ENCODE measurements at places on chromosomes 4 and X.

DNA sequence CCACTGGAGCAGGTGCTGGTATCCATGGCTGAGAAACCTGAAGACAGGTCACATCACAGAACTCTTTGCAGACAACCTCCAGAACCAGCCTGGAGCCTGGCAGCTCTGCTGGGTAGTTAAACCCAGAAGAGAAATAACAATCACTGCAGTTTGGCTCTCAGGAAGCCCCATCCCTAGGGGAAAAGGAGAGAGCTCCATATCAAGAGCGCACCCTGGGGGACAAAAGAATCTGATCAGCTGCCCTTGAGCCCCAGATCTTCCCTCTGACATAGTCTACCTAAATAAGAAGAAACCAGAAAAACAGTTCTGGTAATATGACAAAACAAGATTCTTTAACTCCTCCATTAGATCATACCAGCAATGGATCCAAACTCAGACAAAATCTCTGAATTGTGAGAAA lies 823.2 kb upstream of the FRG1 start:
- DNase-seq = no peak

DNA sequence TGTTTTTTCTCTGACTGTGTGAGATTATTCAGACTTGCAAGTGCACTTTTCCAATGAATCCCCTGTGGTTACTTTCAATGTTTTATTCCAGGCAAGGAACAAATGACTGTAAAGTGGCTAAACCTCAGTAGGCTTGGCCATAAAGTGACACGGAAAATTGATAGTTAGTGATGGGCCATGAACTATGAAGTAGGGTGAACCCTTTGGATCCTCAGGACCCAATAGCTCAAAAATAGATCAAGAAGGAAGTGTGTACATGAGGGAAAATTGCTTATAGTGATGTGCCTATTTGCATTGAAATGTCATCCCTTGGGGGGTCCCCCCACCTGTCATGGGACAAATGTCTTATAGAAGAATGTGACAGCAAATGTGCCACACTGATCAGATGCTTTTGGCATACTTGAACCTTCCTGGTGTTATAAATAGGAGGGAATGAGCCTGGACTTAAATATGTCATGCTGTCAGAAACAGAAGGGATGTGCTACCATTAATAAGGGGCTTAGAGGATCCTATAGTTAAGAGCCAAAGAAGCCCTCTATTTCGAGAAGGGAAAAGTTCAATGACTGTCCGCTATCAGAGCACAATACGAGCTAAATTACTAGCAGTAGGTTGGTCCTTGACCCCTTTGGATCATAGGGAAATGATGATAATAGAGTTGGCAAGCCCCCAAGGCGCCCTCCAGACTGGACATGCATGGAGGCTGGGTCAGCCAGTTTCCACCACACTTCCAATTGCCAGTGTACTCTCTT lies 30.3 kb downstream of the SLC16A2 start:
- no peak for DNase-seq

- no peak for DNase-seq
Observed at GRCh38 chr4:172998527-172999469, 169.8 kb upstream of the GALNT7 start.

GRCh38 chr4:87419578-87420249 lies 2.7 kb upstream of the NUDT9 start:
- DNase-seq = no peak

DNA sequence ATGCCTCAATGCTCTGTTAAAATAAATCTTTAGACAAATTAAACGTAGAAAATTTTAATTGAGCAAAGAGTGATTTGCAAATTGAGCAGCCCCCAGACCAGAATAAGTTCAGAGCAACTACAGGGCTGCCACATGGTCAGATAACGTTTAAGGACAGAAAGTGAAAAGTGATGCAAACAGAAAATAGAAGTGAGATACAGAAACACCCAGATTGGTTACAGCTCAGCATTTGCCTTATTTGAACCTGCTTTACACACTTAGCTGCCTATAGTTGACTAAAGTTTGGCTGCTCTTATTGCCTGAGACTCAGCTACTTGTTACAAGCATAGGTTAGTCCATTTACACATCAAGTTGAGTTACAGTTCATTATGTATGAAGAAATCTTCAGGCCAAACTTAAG lies 1800.8 kb upstream of the PCDH10 start:
- no peak for DNase-seq

- no peak for DNase-seq
Observed at GRCh38 chr4:26022346-26023202, 108.6 kb downstream of the SMIM20 start.

DNA sequence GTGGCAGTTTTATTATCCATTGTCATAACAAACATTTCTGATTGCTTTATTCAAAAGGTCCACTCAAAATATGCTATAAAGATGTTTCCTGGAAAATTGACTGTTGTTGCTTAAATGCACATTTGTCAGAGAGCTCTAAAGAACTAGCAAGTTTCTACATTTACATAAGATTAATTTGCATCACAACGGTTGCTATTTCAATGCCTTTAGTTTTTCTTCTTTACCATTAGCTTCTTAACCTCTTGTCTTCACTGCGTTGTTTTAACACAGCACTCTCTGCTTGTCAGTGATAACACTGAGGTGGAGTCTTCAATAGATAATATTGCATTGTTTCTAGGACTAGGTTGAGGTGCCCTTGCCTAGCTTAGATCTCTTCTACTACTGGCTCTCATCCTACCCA lies 76.7 kb upstream of the GALNT7 start:
- no peak for DNase-seq

GRCh38 chr4:87669373-87669772 lies 19.3 kb downstream of the DMP1 start:
- DNase-seq = no peak

- no peak for DNase-seq
Observed at GRCh38 chr4:88609387-88609786, 17.1 kb downstream of the HERC3 start.

DNA sequence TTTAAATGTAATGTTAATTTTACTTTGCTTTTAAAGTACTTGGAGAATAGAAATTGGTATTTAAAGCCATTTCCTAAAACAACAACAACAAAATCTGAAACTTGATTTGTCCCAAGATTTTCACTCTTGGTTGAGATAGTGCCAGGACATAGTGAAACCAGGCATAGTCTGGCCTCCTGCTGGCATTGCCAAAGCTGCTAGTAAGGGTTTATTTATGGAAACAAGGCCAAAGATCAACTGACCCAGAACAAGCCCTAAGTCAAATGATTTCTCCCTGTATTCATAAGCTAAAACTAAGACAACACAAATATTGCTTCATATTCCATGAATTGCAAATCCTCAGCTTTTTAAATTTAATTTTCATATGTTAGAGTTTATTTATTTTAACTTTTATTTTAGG lies 227.5 kb upstream of the FGF13 start:
- DNase-seq = no peak

GRCh38 chrX:131988236-131988635 lies 34.9 kb upstream of the STK26 start:
- no peak for DNase-seq

- no peak for DNase-seq
Observed at GRCh38 chr4:26081795-26082498, 167.9 kb downstream of the SMIM20 start.

DNA sequence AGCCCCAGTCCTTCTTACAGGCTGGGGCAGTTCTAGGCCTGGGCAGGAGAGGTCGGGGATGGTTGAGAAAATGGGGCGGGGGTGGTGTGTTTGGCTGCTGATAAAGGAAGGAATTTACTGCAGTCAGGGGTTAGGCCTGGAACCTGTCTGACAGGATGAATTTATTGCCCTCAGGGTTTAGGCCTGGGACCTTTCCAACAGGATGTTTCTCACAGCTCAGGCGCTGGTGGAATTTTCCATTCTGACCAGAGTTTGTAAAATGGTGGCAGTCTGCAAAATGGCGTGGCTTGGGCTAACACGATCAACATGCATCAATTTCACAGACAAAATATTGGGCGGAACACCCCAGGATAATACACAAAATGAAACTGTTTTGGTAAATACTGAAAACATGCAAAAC lies 83.5 kb upstream of the SPIN4 start:
- no peak for DNase-seq

- DNase-seq = no peak
Observed at GRCh38 chr4:104489731-104490095, 5.0 kb downstream of the CXXC4 start.

DNA sequence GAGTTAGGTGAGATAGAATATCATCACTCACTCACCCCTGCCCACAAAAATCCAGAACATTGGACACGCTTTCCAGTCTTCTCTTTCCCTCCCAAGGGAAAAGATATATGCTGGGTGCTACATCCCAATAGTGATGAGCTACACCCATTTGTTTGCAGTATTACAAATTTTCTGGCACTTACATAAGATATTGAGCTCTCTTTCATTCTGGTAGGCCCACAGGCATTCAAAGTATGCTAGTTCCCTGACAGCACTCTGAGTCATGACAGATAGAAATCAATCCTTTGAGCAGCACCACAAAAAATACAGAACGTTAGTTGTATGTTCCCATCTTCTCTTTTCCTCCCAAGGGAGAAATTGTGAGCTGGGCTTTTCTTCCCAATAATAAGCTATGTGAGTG lies 477.6 kb upstream of the GRID2 start:
- DNase-seq = no peak

- no peak for DNase-seq
Observed at GRCh38 chr4:154120006-154120676, 331.3 kb upstream of the SFRP2 start.

DNA sequence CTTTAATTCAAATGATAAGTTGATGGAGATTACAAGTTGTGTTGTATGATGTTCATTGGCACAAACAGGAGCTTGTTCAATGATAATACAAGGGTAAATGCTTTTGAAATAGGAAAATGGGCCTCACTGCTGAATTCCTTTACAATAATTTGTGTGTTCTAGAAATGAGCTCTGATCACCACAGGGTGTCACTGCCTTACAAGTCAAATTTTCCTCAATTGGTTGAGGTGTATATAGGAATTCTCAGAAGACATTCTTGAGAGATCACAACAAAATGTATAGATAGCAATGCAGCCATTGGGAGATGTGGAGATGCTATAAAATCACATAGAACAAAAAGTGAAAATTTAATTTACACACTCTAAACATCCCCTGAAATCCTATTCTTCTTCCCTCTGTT lies 49.6 kb downstream of the KLF8 start:
- DNase-seq = no peak

DNA sequence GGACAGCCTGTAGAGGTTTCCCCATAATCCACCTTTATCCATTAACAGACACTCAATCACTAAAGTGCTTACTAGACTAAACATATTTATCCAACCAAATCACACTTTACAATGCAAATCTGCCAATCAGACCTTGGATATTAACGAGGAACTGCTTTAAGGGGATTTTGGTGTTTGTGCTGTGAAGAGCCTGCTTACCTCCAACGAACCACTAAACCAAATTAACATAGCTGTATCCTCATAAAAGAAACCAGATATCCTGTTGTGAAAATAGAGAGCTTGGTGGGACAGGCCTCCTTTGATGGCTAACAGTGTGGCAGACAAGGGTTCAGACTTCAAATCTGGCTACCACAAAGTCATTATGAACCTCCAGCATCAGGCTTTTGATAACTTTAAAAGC lies 252.6 kb upstream of the HAND2 start:
- no peak for DNase-seq

DNA sequence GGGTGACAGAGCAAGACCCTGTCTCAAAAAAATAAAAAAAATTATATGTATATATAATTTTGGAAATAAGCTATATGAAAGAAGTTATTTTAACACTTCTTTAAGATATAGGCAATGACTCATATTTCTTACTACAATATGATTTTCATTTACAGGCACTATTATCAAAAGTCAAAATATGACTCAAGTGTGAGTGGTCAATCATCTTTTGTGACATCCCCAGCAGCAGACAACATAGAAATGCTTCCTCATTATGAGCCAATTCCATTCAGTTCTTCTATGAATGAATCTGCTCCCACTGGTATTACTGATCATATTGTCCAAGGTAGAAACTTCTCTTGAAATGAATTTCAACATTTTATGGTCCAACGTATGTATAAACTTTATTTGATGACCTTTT lies 20.8 kb downstream of the OCIAD1 start:
- no peak for DNase-seq

DNA sequence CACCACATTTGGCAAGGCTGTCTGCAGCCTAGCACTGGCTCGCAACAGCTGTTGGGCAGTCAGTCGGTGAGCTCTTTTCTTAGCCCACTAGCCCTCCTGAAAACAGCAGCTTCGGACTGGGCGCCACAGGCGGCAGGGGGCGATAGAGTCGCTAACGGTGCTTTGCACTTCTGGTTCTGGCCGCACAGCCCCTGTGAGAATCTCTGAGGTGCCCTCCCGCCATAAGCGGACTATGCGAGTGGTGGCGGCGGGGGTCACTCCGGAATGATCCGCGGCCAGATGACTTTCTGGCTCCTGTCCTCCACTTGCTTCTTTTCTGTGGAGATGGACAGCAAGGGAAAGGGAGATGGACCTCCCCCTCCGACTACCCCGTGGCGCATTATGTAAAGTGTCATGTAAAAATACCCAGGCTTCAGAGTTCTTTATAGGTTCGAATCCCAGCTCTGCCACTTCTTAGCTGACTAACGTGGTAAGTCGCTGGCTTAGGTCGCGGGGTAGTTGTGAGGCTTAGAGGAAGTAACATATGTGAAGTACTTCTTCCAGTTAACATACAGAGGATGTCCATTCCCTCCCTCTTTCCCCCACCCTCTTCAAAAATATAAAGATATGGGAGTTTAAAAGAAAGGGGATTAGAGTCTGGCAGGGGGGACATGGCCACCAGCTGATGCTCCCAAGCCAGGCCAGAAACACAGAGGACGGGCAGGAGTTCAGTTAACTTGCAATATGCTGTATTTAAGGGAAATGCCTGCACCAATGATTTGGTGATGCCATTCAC lies 11.0 kb downstream of the ARHGAP36 start:
- DNase-seq = no peak

DNA sequence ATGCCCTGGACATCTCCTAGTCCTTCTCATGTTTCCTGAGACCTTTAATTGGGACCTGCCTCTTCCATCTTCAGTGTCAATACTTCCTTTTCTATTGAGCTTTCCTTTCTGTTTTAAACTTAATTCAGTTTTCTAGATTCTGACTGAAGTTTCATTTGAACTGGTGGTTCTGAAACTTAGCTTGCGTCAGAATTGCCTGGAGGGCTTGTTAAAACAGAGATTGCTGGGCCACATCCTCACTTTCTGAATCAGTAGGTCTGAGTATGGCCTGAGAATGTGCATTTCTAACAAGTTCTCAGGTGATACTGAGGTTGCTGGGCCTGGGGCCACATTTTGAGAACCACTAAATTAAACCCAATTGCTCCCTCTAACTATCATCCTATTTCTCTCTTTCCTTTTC lies 152.1 kb upstream of the DGKK start:
- DNase-seq = no peak

GRCh38 chr4:176052744-176053143 lies 12.9 kb upstream of the WDR17 start:
- DNase-seq = no peak

DNA sequence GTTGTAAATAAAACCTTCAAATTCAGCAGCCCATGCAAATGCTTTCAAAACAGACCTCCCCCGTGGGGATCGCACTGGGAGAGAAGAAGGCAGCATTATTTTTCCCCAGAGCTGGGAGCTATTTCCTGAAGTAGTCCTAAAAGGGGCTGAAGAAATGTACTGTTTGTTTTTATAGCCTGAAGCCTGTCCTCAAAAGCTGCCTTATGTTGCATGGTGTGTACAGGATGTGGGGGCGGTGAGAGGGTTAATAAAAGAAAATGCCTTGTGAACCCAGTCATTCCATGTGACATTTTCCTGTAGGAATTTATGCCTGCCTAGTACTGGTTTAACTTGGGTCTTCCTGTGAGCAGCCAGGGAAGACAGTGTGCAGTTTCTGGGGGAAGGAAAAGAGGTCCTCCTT lies 144.1 kb downstream of the SOWAHB start:
- DNase-seq = no peak

All from cardiac septum (tissue), 1 donor.